ENCODE measurements at places on chromosomes 2 and 18.

GRCh38 chr2:160358046-160358445 lies 135.6 kb downstream of the RBMS1 start:
- H3K36me3 ChIP-seq = no peaks in the 10 kb centered on the region
- no peak overlapping the region for H3K4me3 ChIP-seq
- no peaks in the 10 kb centered on the region for H3K27me3 ChIP-seq
- peaks cover 29% of the 10 kb centered on the region for H3K4me1 ChIP-seq

GRCh38 chr18:35756506-35757117 lies 175.1 kb downstream of the GALNT1 start:
- H3K4me3 ChIP-seq = no peak overlapping the region
- peak; percentile 83 for DNase-seq
- no peak overlapping the region for H3K27ac ChIP-seq

- no peak overlapping the region for H3K27ac ChIP-seq
- H3K4me3 ChIP-seq = no peak overlapping the region
- no peaks in the 10 kb centered on the region for H3K4me1 ChIP-seq
- no peaks in the 10 kb centered on the region for H3K36me3 ChIP-seq
Measured at GRCh38 chr2:9668687-9669345, 38.0 kb upstream of the YWHAQ start.

GRCh38 chr18:39299152-39299551 lies 1733.6 kb upstream of the CELF4 start:
- H3K27ac ChIP-seq = no peak overlapping the region
- no peaks in the 10 kb centered on the region for H3K27me3 ChIP-seq
- DNase-seq = no peak
- H3K4me1 ChIP-seq = no peaks in the 10 kb centered on the region
- H3K4me3 ChIP-seq = no peak overlapping the region

GRCh38 chr2:127663566-127664064 lies 11.7 kb downstream of the LIMS2 start:
- H3K4me1 ChIP-seq = no peaks in the 10 kb centered on the region
- H3K27ac ChIP-seq = no peak overlapping the region
- H3K36me3 ChIP-seq = no peaks in the 10 kb centered on the region
- DNase-seq = no peak
- peak overlapping the region; percentile 64 for H3K4me3 ChIP-seq

DNA sequence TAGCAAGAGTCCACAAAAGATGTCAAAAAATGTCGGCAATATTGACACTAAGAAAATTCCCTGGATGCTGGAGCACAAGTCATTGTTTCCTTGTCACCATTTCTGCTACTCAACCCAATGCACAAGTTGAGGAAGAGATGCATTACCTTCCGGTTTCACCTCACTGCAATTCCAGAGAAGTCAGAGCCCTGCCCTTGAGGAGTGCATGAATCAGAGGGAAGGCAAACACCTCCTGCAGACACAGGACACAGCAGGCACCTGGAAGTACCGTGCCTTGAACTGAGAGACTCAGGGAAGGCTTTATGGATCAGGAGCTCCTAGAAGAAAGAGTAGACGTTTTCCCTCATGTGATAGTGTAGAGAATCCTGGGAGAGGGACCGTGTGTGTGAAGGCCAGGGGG lies 62.7 kb upstream of the ARL4C start:
- no peaks in the 10 kb centered on the region for H3K36me3 ChIP-seq
- H3K4me3 ChIP-seq = no peak overlapping the region
- H3K27ac ChIP-seq = no peak overlapping the region
- H3K27me3 ChIP-seq = no peaks in the 10 kb centered on the region
- no peak for DNase-seq

DNA sequence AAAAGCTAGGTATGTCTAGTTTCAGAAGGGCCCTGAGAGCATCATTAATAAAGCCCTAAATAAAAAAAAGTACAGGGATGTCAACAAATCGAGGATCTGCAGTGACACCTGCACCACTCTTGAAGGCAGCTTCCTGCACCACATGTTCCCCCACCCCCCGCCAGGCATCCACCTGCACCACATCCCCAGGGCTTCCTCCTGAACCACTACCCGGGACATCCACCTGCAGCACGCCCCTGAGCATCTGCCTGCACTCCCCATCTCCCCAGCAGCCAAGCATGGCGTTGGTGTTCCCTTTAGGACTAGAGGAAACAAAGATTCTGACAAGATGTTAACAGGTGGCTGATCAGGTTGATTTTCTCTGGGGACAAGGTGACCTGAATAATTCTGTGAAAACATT lies 55.2 kb downstream of the DLGAP1 start:
- no peaks in the 10 kb centered on the region for H3K36me3 ChIP-seq
- no peak overlapping the region for H3K27ac ChIP-seq
- H3K4me1 ChIP-seq = peaks cover 19% of the 10 kb centered on the region
- H3K27me3 ChIP-seq = no peaks in the 10 kb centered on the region
- no peak overlapping the region for H3K4me3 ChIP-seq

DNA sequence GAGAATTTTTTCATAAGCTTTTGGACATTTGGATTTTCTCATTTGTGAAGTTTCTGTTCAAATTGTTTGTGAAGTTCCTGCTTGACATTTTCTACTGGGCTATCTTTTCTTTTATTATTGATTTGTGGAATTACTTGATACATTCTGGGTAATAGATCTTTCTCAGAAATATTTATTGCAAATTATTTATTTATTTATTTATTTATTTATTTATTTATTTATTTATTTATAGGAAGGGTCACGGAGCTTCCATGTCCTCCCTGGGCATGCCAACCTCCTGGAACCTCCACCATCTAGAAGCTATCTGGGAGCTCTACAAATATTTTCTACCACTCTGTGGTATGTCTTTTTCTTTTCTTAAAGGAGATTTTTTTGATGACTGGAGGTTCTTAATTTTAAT lies 25.7 kb upstream of the SERPINB7 start:
- H3K27ac ChIP-seq = no peak overlapping the region
- no peaks in the 10 kb centered on the region for H3K4me1 ChIP-seq
- H3K36me3 ChIP-seq = no peaks in the 10 kb centered on the region
- DNase-seq = no peak
- no peaks in the 10 kb centered on the region for H3K27me3 ChIP-seq
- H3K4me3 ChIP-seq = no peak overlapping the region

- peak; percentile 57 for DNase-seq
- no peaks in the 10 kb centered on the region for H3K36me3 ChIP-seq
- H3K27ac ChIP-seq = no peak overlapping the region
- peaks cover 12% of the 10 kb centered on the region for H3K4me1 ChIP-seq
- H3K4me3 ChIP-seq = no peak overlapping the region
Measured at GRCh38 chr2:39851651-39852110, 72.6 kb upstream of the THUMPD2 start.

GRCh38 chr18:67509741-67510391 lies 6.7 kb downstream of the DSEL start:
- no peak overlapping the region for H3K27ac ChIP-seq
- H3K27me3 ChIP-seq = no peaks in the 10 kb centered on the region
- H3K4me3 ChIP-seq = no peak overlapping the region
- peaks cover 32% of the 10 kb centered on the region for H3K4me1 ChIP-seq
- no peaks in the 10 kb centered on the region for H3K36me3 ChIP-seq

DNA sequence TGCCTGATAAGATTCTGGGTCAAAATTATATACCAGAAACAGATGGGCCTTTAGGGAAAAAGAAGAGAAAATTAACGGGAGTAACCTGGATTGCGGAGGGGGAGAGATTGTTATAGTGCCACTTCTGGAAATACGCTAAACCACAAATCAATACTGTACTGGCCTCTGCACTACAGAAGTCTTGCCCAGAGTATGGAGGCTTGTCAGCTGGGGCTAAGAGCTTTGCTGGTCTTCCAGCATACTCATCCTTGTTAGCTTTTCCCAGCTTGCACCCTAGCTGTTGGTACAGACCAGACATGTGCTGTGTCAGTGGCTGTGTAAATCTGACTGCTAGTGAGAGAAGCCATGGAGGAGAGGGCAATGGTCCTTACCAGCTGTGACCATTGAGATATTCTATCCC lies 8.9 kb downstream of the AGBL5 start:
- no peak overlapping the region for H3K4me3 ChIP-seq
- H3K27me3 ChIP-seq = no peaks in the 10 kb centered on the region
- no peak for DNase-seq
- peaks cover 9% of the 10 kb centered on the region for H3K36me3 ChIP-seq
- H3K4me1 ChIP-seq = no peaks in the 10 kb centered on the region

- peak; percentile 83 for DNase-seq
- H3K4me1 ChIP-seq = peaks cover 18% of the 10 kb centered on the region
- no peaks in the 10 kb centered on the region for H3K27me3 ChIP-seq
- no peaks in the 10 kb centered on the region for H3K36me3 ChIP-seq
- no peak overlapping the region for H3K27ac ChIP-seq
Measured at GRCh38 chr2:159807183-159808031, 9.4 kb upstream of the CD302 start.

DNA sequence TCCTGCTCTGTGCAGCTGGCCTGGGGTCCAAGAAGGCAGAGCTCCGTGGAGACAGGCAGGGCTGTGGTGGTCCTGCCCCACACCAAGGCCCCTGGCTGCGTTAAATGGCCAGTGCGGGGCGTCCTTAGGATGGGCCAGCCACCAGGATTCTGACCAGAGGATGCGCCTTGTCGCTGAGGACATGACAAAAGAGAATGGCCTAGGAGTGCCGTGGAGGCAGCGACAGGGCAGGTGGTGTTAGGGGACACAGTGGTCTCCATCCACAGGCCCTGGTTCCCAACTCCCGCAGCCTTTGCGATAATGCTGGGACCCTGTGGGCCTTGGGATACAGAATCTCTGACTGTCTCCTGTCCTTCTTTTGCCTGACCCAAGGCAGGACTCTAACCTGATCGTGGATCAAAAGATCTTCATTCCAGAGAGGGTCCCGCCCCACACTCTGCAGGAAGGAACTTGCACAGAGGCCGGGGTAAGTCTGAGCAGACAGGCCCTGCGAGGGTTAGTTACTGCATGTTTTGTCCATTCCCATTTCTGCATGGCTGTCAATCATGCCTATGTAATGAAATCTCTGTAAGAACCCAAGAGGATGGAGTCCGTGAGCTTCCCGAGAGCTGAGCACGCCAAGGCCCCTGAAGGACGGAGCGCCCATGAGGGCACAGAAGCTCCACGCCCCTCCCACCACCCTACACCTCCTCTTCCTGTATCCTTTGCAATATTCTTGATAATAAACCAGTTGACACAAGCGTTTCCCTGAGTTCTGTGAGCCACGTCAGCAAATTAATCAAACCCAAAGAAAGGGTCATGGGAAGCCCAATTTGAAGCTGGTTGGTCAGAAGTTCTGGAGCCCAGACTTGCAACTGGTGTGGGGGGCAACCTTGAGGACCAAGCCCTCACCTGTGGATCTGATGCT lies 251.5 kb upstream of the SALL3 start:
- H3K4me3 ChIP-seq = no peak overlapping the region
- no peaks in the 10 kb centered on the region for H3K36me3 ChIP-seq
- no peaks in the 10 kb centered on the region for H3K4me1 ChIP-seq
- DNase-seq = no peak

GRCh38 chr18:50633992-50634391 lies 74.1 kb downstream of the MAPK4 start:
- no peak overlapping the region for H3K4me3 ChIP-seq
- no peaks in the 10 kb centered on the region for H3K4me1 ChIP-seq
- DNase-seq = no peak
- H3K27ac ChIP-seq = no peak overlapping the region
- H3K27me3 ChIP-seq = no peaks in the 10 kb centered on the region

DNA sequence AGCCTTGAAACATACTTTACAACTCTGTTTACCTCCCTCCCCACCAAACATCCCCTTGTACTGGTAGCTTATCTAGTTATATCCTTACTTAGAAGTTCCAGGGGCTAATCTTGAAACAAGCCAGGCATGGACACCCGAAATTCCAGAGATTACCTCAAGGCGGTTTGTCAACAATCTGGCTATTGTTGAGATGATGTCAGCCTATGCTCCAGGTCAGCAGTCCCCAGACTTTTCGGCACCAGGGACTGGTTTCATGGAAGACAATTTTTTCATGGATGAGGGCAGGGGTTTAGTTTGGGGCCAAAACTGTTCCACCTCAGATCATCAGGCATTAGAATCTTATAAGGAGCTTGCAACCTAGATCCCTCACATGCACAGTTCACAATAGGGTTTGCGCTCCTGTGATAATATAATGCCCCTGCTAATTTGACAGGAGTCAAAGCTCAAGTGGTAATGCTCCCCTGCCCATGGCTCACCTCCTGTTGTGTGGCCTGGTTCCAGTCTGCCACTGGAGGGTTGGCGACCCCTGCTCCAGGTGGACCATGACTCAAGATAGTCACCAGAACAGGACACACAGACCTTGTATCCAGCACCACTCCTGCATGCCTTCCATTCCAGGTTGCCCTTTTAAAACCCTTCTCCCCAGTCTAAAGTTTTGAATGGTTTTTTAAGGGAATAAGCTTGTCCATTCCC lies 171.2 kb downstream of the SPAG16 start:
- no peak overlapping the region for H3K27ac ChIP-seq
- H3K4me1 ChIP-seq = 0 out of 2 replicates have a peak, but pooled peaks cover 4% of the 10 kb centered on the region
- H3K4me3 ChIP-seq = no peak overlapping the region
- H3K36me3 ChIP-seq = no peaks in the 10 kb centered on the region
- H3K27me3 ChIP-seq = no peaks in the 10 kb centered on the region

GRCh38 chr2:231321021-231321420 lies 74.5 kb upstream of the B3GNT7 start:
- no peak overlapping the region for H3K27ac ChIP-seq
- no peak for DNase-seq
- no peaks in the 10 kb centered on the region for H3K4me1 ChIP-seq
- H3K27me3 ChIP-seq = no peaks in the 10 kb centered on the region
- H3K36me3 ChIP-seq = no peaks in the 10 kb centered on the region
- no peak overlapping the region for H3K4me3 ChIP-seq

DNA sequence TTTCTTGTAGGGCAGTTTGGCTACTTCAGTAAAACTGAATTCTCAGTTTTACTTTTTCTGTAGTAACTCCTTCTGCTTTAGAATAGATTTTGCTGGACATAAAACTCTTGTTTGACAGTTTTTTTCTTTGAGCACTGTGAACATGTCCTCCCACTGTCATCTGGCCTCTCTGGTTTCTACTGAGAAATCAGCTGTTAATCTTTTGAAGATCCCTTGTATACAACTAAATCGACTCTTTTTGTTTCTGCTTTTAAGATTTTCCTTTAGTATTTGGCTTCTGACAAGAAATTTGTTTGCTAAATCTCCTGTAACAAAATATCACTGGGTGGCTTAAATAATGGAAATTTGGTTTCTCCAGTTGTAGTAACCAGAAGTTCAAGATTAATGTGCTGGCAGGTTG lies 570.9 kb upstream of the RAB6C start:
- H3K4me1 ChIP-seq = no peaks in the 10 kb centered on the region
- no peak overlapping the region for H3K4me3 ChIP-seq
- no peak overlapping the region for H3K27ac ChIP-seq
- no peak for DNase-seq
- H3K36me3 ChIP-seq = peaks cover 4% of the 10 kb centered on the region
- H3K27me3 ChIP-seq = no peaks in the 10 kb centered on the region

GRCh38 chr2:132439703-132440398 lies 23.2 kb downstream of the GPR39 start:
- DNase-seq = no peak
- peaks cover 16% of the 10 kb centered on the region for H3K4me1 ChIP-seq
- H3K27ac ChIP-seq = no peak overlapping the region

Measured in GM23338 (cell line).